ENCODE measurements at places on chromosomes 7 and 10.

DNA sequence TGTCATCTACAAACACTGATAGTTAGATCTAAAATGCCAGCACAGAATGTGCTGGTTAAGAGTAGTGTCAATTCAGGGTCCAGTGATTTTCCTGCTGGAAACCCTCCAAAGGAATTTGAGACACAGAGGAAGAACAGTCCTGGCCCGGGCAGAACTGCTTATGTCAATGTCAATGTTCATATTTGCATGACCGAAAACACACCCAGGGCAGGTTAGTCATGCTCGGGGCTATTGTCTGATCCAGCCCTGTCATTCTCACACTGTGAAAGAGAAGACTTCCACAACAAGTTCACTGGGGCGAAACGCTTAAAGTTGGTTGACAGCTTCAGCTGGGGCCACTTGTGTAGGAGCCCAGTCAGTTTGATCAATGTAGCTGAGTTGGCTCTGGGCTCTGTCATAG, 139.3 kb downstream of the C1GALT1 start:
- no peak for DNase-seq

GRCh38 chr7:128113839-128114238, 82.6 kb upstream of the LRRC4 start:
- no peak for DNase-seq

GRCh38 chr7:91660734-91661356, 219.7 kb downstream of the MTERF1 start:
- DNase-seq, result no peak

- DNase-seq, result no peak
Observed at GRCh38 chr7:93014410-93014809, 103.4 kb downstream of the SAMD9 start.

GRCh38 chr7:117205873-117206272, 117.0 kb downstream of the WNT2 start:
- no peak for DNase-seq

DNA sequence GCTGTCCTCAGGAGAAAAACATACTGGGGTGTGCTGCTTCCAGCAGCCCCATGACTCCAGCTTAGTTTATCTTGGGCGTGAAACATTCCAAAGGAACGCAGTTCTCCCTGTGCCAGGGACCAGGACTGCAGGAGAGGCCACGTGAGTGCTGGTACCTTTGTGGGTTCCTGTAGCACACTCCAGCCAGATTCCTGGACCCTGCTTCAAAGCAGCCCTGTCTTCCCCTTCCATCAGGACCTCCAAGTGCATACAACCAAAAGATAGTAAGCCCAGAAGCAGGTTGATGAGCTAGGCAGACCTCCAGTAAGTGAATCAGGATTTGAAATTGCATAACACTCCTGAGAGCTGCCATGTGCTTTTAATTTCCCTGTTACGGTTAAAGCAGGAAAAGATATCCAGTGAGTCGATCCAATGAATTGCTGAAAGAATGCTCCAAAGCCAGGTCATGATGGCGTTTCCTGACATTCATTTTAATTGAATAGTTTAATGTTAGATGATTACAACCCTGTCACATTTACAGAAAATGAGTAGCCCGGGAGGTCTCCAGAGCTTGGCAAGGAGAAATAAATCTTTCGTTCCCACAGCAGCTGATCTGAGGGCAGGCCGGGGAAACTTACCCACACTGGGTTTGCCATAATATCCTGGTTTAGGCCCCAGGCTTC, 38.9 kb upstream of the CPXM2 start:
- DNase-seq, result no peak

- no peak for DNase-seq
Observed at GRCh38 chr7:157938211-157938610, 601.4 kb downstream of the DNAJB6 start.

DNA sequence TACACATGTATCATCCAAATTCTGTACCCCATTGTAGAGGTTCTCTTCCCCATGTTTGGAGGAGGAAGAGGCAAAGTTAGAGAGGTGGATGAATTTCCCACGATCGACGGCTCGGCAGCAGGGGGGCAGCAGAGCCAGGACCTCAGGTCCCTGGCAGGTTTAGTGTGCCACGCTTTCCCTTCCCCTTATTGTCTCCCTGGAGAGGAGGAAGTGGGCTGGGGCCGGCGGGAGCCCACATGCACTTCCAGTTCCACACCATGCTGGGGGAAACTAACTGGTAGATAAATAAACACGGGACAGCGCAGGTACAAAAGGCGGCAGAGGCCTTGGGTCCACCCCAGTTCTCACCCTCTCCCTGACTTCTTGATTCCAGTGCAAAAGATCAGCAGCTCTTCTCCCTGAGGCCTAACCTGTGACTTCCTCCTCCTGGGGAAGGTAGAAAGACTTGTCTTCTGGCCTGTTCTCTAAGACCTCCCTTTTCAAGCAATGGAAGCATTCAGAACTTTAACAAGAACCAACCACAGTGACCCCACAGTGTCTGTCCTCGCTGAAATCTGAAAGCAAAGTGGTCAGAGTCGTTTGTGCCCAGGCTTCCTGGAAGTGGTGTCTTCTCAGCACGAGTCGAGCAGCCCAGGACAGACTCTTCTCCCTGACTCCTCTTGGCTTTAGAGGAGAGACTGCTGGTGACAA, 30.5 kb upstream of the SRGN start:
- no peak for DNase-seq

- no peak for DNase-seq
Observed at GRCh38 chr7:1366801-1367405, 92.4 kb downstream of the MICALL2 start.

- DNase-seq, result no peak
Observed at GRCh38 chr10:79438699-79439085, 6.7 kb downstream of the ZCCHC24 start.

- no peak for DNase-seq
Observed at GRCh38 chr10:3350205-3350604, 177.6 kb upstream of the PITRM1 start.

- DNase-seq, result no peak
Observed at GRCh38 chr10:6383096-6383812, 180.5 kb downstream of the PFKFB3 start.

Data from HTR-8/SVneo (cell line).